ENCODE measurements at places on chromosomes 3 and 15.

DNA sequence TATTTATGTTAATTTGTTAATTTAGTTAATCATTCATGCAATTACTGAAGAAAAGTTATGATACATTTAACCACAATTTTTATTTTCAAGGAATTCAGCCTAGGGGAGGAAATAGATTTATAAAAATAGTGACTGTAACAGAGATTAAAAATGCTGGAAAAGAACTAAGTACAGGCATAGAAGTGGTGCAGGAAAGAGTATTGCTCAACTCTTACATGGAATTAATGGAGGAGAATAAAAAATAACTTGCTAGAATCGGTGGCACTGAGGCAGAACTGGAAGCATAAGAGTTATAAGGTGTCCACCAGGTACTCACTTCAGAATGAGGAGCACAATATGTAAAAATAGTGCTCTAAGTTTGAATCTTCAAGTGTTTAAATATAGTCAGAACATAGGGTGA is 13.5 kb upstream of the OR5AC2 start:
- no peak for DNase-seq

GRCh38 chr15:101037090-101037830 is 118.1 kb downstream of the LRRK1 start:
- no peak for DNase-seq

DNA sequence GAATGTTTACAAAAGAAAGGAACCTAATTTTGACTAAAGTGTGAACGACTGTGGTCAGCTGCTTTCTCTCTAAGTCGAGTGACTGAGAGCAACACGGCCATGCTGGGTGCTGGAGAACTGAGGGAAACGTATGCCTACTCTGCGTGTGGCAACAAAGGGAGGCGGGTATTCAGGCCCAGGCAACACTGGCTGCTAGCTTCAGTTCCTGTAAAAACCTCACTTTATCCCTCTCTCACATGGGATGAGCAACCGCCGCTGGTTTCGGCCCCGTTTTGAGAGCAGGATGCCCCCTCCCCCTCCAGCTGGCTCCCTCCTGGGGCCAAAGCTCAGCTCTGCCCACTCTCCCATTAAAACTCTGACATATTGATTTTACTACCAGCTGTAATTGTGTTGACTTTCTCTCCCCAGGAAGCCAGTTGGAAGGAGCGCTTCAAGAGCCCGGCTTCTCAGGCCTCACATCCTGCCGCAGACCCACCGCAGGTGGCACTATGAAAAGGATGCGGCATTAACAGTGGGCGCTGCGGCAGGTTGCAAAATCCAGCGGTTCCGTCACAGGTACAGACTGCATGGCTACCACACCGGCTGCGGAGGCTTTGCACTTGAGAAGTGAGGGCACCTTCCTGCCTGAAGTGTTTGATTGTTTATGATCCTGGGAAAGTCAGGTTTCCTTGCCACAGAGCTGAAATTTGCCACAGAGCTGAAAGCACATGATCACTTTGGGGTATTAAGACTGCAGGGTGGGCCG is 12.7 kb downstream of the PLXND1 start:
- DNase-seq = no peak

DNA sequence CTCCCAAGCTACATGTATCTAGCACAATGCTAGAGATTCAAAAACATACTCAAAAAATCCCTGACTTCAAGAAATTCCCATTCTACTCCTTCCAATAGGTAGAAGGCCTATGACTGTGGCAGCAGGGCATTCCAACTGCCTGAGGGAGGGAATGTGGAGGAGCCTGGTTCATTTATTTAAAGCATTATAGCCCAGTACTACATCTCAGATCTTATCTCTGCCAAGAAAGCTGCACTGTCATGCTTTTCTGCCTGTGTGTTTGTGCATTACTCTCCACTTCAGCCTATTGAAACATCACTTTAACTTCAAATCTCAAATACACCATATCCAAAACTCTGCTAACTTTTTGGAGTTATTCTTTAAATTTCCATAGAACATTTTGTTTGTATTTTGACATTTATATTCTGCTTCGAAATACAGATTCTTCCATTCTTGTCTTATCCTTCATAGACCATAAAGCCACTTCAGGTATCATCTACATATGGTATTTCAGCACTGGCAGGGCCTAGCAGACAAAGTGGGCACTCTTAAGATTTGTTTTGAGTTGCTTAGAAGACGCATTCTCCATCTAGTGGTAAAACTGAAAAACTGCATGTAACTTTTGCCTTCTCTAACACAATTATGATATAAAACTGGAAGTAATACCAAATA is 59.1 kb upstream of the NEDD4 start:
- no peak for DNase-seq

GRCh38 chr3:134918441-134918840 is 123.4 kb downstream of the EPHB1 start:
- DNase-seq = no peak

- no peak for DNase-seq
Measured at GRCh38 chr3:13005301-13005700, 67.9 kb downstream of the IQSEC1 start.

DNA sequence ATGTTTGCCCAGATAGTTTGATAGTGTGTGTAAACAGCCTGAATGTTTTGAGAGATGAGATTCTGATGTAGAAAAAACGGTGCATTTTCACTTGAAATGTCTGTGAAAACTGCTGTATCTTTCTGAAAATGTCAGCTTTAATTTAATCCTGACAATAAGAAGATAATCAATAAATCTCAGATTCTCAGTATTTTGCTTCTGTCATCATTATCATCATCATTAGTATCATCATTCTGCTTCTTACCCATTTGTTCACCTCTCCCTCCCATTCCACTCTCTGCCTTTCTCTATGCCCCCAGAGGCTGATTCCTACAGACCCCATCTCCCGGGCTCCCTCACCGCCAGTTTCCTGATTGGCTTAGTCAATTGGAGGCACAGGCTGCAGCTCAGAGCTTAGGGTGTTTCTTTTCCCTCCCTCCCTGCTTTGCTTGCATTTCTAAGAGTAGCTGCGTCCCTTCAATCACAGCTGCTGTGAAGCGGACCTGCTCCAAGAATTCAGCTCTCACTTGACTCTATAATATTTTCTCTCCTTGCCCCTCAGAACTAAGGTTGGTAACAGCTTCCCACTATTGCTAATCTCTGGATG is 8.2 kb upstream of the SNTN start:
- no peak for DNase-seq

All from astrocyte of the cerebellum (primary cell).